Posterior vena cava (tissue), 2 donors: ENCODE measurements at places on chromosomes 1 and 21. TPM values are rescaled to one million over a fixed set of nuclear protein-coding genes. Genes with fewer than 3 reads are reported as not detected.

Gene PRAMEF26
- not detected for total RNA-seq

Gene MGST3
- 230 TPM for total RNA-seq

Gene DNALI1
- 3.9 TPM for total RNA-seq

DNA sequence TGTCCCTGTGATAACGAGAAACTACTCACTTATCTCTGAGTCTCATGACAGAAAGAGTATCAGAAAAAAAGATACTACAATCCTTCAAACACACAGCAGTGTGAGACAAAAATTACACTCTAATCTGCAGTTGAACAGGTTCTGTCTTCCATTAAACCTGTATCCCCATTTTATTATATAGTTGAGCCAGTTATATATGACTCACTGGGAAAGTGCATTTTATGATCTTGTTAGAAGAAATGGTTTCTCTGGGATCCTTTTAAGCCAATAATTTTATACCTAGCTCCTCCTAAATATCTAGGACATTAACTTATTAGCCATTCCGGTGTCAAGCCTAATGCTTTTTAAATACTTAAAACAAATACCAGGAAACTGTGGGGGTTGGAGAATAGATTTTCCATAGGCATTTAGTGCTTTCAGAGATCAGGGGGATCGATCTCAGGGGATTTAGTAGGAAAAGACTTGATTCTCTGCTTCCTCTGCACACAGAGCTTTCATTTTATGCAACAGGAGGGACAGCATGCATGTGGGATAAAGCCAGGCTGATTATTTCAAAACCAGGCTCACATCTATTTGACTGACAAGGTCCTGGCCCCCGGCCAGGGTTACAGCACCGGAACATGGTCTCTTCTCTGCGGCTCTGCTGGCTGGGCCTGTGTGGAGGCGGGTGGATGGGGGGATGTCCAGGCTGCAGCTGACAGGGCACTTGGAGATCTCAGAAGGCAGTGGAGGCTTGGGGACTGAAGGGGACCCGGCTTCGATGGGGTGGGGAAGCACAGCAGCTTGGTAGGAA lies 310.6 kb downstream of the DISC1 start:
- DNase-seq, result no peak

DNA sequence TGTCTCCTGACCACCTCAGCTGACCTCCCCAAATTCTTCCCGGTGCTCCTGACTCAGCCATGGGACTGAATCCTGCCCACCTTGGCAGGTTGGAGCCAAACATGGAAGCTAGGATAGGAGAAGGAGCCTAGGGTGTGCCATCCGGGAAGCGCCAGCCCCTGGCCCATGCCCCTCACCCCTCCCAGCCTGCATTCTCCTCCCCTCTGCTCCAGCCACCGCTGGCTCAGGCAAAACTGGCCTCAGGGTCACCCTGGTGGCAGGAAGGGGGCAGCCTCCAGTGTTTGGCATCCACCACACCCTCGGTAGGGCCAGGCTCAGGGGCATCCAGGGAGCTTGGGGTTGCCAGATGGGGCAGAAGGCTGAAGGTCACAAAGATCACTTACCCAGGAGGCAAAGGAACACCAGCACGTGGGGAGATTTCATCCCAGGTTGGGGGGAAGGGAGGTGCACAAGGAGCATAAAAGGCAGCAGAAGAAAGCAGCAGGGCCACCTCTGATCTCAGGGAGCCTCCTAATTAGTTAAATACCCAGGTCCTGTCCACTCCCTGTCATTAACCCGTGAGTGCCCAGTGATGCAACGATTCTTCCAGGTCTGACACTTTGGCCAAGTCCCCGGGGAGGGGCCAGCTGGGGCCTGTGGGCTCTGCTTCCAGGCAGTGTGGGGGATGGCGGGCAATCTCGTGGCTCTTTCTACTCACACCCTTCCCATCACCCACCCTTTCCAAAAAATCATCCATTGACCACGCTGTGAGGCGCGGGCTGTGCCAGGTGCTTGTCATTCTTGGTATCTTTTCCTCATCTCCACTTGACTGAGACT lies at the start of gene PLA2G2E:
Gene PLA2G2E (minus strand): TSS at position 481 of the 816 bp plus-strand sequence. CDS start 58 bp downstream, at position 423.
- no peak for DNase-seq

DNA sequence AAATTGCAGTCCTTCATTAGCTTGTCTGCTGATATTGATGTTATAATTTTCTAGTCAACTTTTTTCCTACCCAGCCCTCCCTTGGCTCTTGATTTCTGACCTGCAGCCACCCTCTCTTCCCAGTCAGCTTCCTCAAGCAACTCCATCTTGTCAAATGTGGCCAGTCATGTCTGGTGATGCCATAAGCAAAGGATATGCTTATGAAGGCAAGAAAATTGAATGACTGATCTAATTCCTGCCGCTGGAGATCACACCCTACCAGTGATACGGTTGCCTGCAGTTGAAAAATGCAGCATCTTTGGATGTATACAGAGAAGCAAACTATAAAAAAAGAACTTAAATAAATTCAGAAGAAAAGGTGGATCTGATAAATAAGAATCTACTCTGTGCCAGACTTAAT lies 297.1 kb upstream of the DAB1 start:
- no peak for DNase-seq

DNA sequence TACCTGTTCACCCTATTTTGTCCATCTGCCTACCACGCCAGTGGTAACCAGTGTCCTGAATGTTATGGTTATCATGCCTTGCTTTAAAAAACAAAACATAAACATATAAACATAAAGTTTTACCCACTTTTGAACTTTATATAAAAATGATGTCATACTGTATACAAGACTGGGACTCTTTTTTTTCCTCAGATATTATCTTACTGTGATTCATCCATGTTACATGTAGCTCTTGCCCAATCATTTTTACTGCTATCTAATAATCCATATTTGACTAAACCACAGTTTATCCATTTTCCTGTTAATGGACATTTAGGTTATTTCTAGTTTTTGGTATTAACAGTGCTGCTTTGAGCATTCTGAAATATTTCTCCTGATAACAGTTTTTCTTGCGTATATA lies 78.8 kb downstream of the GPR161 start:
- no peak for DNase-seq

DNA sequence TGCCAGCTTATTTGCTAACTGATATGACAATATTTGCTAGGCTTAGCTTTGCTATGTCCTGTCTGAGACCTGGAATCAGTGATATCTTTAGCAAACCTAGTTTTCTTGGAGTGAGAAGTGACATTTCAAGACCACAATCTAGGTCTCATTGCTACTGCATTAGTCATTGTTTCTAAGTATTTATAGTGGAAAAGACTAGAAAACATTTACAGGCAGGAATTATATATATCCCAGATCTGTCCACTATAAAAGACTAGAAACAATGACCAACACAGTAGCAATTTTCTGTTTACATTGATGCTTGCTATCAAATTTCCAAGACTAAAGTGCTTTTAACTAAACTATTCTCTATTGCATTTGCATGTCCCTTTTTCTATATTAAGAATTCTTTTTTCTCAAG lies 5.0 kb upstream of the RGS18 start:
- no peak for DNase-seq

- DNase-seq, result no peak
These were observed 127.4 kb upstream of the DEPDC1 start for GRCh38 chr1:68624233-68624632.

DNA sequence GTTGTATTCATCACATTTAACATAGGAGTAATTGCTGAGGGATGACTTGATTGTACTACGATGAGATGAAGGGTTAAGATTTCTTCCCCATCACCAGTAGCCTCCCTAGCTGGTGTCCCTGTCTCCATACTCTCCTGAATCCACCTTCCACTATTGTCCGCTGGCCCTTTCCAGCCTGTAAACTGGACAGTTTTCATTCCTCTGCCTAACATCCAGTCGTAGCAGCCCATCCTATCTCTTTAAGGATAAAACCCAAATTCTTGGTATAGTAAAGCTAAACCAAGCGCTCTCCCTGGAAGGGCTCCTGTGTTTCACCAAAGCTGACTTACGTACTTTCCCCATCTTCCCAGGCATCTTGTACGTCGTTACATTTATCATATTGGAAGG lies 670 bp downstream of the COX20 start:
- no peak for DNase-seq
